ENCODE measurements at places on chromosomes 7 and 10. TPM values are rescaled to one million over a fixed set of nuclear protein-coding genes. Genes with fewer than 3 reads are reported as not detected.

- no peak for DNase-seq
Measured at GRCh38 chr7:108136191-108136688, 6.1 kb upstream of the LAMB4 start.

DNA sequence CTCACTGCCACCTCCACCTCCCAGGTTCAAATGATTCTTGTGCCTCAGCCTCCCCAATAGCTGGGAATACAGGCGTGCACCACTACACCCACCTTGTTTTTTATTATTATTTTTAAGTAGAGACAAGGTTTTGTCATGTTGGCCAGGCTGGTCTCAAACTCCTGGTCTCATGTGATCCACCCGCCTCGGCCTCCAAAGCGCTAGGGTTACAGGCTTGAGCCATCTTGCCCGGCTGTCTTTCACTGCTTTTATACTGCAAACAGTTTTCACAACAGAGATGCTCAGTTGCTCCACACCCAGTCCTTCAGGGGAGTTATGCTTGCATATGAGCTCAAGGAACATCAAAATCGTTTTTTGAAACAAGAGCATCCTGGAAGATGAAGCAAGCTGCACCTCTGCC lies 1.3 kb upstream of the PRR15 start:
- DNase-seq, result no peak

DNA sequence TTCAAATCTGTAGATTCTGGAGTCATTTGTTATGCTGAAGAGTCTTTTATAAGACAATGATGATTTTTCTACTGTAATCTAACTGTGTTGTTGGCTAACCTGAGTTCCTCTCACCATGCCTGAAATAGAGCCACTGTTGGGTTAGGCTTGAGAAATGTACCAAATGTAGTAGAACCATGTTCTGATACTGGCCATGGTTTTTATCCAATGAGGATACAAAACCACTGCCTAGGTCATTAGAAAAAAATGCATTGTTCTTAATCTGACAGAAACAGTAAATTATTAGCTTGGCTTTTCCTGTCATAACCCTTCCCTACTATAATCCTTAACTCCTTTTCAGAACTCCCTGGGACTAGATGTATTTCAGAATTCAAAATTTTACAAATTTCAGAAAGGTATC lies 86.6 kb downstream of the RAPGEF5 start:
- no peak for DNase-seq

- no peak for DNase-seq
Measured at GRCh38 chr10:97723001-97723400, 9.5 kb downstream of the MARVELD1 start.

- DNase-seq, result no peak
Measured at GRCh38 chr7:11319491-11320274, 346.0 kb downstream of the PHF14 start.

DNA sequence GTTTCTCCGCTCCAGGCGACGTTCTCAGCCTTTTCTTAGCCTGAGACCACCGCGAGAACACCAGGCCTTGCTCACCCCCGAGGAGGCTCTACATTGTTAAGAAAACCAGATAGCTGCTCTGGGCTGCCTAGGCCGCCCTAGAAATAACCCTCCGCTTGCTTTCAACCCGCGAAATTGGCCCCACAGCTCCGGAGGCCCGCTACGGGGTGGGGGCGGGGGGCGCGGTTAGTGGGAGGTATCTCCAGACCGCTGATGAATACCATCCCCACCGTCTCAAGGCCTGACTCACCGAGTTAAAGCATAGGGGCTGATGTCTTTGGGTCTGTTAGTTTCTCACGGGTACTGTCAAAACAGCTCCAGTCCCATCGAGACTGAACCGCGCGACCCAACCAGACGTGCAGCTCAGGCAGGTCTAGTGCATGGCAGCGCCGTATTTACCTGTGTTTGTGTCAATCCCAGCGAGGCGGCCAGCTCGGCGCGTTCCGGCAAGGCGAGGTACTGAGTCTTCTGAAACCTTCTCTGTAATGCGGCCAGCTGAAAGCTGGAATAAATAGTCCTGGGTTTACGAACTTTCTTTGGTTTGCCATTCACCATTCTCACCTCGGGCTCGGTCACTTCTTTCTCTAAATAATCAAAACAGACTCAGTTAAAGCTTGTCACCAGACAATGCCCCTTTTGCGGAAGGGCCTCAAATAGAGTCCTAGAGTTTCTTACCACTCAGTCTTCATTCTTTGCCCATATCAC lies 2.7 kb downstream of the DLX5 start:
- no peak for DNase-seq

DNA sequence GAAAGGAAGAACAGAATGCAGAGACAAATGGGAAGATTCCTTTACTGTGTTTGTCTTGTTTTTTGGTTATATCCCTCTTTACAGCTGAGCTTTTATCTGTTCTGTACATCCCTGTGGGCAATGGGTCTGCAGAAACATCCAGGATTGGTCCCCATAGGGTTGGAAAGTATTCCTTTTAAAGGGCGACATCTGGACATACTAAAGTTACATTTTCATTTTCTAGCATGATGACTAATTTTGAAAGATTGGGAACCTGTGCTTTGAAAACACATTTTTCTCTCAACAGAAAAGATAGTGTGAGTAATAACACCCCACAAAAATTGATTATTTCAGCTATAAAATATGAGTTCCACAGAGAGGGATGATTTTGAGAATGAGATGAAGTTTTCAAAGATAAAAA lies 435.8 kb downstream of the GPAM start:
- DNase-seq, result no peak

DNA sequence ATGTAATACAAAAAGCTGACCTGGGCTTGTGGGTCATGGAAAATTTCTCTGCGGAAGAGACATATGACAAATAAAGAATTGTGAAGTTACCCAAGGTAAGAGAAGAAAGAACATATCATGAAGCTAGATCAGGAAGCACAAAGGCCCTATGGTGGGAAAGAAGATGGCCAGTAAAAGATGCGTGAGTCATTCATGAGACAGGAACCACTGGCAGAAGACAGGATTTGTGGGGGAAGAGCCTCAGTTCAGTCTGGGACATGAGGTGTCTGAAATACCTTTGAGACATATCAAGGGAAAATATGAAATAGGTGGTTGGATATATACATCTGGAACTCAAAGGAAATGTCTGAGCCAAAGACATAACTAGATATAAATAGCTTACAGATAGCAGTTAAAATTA lies 27.7 kb upstream of the AMPH start:
- no peak for DNase-seq

GRCh38 chr7:73811760-73812168 lies 19.0 kb upstream of the CLDN4 start:
- peak; percentile 16 for DNase-seq

DNA sequence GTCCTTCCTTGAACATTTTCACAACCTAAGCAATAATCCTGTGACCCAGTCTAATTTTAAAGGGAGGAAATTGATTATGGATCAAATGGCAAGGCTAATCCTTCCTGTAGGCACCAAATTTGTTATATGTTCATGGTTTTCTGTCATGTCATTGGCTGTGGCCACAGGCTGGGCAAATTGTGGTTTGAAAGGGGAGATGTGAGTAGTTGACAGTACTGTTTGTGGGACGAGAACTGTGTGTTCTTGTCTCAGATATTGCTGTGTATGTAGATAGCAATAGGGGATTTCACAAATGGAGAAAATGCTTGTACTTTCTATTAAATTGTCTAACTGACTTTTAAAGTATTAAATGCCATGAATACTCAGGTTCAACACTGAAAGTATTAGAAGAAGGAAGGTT lies 8.1 kb upstream of the PRKG1 start:
- DNase-seq, result no peak

GRCh38 chr10:17784688-17785087 lies 24.5 kb upstream of the MRC1 start:
- DNase-seq, result no peak

DNA sequence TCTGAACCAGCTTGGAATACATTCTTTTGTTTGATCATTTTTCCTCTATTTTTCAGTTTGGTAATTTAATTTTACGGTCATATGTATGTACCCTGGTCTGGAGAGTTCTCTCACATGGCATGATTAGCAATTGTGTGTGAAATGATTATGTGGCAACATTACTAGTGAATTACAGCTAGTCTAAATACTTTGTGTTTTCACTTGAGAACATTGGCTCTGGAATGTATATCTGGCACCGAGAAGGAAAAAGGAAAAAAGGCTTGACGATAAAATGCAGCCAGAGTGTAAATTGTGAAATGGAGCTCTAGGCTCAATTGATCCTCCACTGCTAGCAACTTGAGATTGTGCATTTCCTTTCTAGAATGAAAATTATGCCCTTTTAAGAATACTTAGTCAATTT lies 397.2 kb downstream of the EXOC4 start:
- DNase-seq, result no peak

GRCh38 chr7:17487343-17487742 lies 188.9 kb downstream of the AHR start:
- no peak for DNase-seq

GRCh38 chr10:80253266-80253962 lies 36.0 kb downstream of the MAT1A start:
- no peak for DNase-seq

DNA sequence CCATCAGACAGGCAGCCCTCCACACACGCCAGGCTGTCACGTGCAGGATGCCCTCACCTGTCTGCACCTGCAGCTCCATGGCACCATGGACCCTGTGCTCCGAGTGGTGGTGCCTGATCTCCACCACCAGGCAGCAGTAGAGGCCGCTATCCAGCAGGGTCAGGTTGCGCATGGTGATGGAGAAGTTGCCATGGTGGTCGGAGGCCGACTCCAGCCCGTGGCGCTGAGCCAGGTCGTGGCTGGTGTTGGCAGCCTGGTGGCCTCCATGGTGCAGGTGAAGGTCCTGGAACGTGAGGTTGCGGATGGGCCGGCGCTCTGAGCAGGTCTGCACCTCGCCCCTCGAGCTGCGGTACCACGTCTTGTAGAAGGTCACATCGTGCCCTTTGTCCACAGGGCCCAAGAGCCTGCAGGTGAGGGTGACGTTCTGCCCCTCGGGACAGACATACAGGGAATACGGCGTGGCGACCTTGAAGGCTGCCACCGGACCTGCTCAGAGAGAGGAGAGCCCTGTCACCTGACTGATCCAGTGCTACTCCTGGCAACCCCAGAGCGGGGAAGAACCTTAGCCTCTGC lies 11.7 kb downstream of the VSIR start:
- DNase-seq, result no peak

GRCh38 chr7:2169923-2170575 lies 62.7 kb downstream of the MAD1L1 start:
- no peak for DNase-seq

DNA sequence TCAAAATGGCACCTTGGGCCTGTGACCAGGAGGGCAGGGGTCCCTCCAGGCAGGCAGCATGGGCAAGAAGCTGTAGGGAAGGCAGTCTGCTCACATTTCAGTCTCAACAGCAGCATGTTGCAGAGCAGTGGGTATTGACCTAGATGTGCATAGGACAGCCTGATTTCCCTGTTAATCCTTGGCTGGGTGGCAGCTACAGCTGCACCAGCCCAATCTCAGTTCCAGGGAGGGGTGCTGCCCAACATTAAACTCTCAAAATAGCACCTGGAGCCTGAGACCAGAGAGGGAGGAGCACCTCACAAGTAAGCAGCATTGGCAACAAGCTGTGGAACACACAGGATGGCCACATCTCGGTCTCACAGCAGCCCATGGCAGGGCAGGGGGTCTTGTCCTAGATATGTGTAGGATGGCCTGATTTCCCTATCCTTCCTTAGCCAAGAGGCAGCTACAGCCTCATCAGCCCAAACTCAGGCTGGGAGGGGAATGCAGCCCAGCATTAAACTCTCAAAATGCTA lies 10.3 kb downstream of the TMEM140 start:
- DNase-seq, result no peak

GRCh38 chr10:32582946-32583345 lies 137.0 kb downstream of the CCDC7 start:
- no peak for DNase-seq

- no peak for DNase-seq
Measured at GRCh38 chr7:89312551-89312950, 517.0 kb upstream of the TEX47 start.

GRCh38 chr7:37757563-37757962 lies 74.0 kb downstream of the GPR141 start:
- no peak for DNase-seq

GRCh38 chr7:79453558-79454360 lies at the start of gene MAGI2:
Gene MAGI2 (minus strand): TSS chr7:79453667. CDS start chr7:79453320, 347 bp downstream.
- no peak for DNase-seq

GRCh38 chr10:77011874-77012811 lies 625.5 kb downstream of the KCNMA1 start:
- DNase-seq, result no peak

GRCh38 chr7:70189776-70190175 lies 591.5 kb downstream of the AUTS2 start:
- no peak for DNase-seq

DNA sequence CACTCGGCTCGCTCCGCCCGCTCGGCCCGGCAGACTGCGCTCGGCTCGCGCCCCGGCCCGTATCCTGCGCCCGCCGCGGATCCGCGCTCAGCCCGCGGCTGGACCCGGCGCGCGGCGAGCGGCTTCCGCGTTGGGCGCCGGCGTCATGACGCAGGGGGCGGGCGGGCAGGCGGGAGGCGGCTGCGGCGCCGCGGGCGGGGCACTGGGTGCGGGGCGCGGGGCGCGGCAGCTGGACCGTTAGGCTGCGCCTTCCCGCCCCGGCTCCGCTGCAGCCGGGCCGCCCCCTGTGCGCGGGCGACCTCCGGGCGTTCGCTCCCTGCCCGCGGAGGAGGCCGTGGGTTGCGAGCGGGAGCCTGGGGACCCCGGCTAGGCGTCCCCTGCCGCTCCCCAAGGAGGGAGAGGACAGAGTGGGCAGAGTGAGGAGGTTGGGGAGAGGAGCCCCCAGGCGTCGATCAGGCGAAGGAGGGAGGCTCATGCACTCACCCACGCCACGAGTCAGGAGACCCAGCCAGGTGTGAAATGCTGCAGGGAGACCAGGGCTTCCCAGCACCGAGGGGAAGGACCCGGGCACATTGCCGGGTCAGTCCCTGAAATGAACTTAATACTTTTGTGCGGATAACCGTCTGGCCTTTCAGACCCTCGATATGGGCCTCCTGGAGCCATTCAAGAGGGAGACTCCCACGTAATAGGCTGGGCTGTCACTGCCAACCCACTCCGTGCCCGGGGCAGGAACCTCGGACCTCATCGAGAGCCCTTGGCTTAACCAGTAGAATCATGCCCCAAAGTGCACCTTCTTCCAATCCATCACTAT lies at the start of gene PIP4K2A:
PIP4K2A (minus strand) TSS at position 100 of the 811 bp plus-strand sequence. CDS start 252 bp downstream, outside the sequence.
- peak; percentile 80 for DNase-seq

GRCh38 chr10:100697070-100697469 lies 48.3 kb upstream of the PAX2 start:
- DNase-seq, result no peak

GRCh38 chr7:154383045-154383444 lies 330.8 kb downstream of the DPP6 start:
- DNase-seq, result no peak

- no peak for DNase-seq
Measured at GRCh38 chr10:22246680-22247391, 29.0 kb upstream of the EBLN1 start.

- DNase-seq, result no peak
Measured at GRCh38 chr10:48990226-48990625, 50.6 kb upstream of the LRRC18 start.

CHAT gene
- not detected for total RNA-seq

NODAL gene
- total RNA-seq, result not detected

TRIL gene
- total RNA-seq, result not detected

ATP6V1F gene
- 68.7 TPM for total RNA-seq

GAD2 gene
- not detected for total RNA-seq

ARHGAP22 gene
- 1.4 TPM for total RNA-seq

GRM3 gene
- total RNA-seq, result not detected

ZPBP gene
- not detected for total RNA-seq

CRTAC1 gene
- total RNA-seq, result not detected

TMEM229A gene
- not detected for total RNA-seq

ST8SIA6 gene
- 0.72 TPM for total RNA-seq

ABCB4 gene
- 0.87 TPM for total RNA-seq

GIMAP5 gene
- total RNA-seq, result 44.1 TPM

FRAT2 gene
- 21.7 TPM for total RNA-seq

DUS4L gene
- total RNA-seq, result 11.0 TPM

COX15 gene
- total RNA-seq, result 16.6 TPM

HTRA1 gene
- 0.30 TPM for total RNA-seq

USP6NL gene
- 5.6 TPM for total RNA-seq

Measured in T-helper 17 cell (primary cell).